Fibroblast of lung (primary cell): ENCODE measurements at places on chromosomes 1 and 21.

DNA sequence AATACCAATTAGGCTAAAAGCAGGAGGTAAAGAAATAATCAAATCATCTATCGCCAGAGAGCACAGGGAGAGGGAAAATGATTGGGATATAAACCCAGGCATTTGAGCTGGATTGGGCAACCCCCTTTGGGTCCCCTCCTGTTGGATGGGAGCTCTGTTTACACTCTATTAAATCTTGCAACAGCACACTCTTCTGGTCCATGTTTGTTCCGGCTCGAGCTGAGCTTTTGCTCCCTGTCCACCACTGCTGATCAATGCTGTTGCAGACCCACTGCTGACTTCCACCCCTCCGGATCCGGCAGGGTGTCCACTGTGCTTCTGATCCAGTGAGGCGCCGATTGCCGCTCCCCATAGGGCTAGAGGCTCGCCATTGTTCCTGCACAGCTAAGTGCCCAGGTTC lies 493.8 kb downstream of the MATN1 start:
- DNase-seq = no peak

DNA sequence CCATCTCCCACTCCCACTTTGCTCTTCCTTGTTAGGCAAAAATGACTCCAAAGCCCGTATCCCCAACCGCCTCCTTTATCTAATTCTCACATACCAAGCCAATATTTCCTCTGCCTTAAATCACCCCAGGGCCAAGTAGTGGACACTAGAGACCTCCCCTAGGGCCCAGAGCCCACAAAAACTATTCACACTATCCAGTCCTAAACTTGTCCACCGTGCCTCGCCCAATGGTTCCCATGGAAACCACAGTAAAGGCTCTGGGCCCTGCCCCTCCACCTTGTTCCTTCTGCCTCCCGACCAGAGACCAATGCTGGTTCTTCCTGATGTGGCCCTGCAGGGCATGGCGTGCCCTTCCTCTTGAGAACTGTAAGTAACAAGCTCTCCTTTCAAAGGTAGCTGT lies 11.8 kb downstream of the CFAP107 start:
- no peak for DNase-seq

GRCh38 chr21:42590431-42591131 lies 62.8 kb upstream of the PDE9A start:
- no peak for DNase-seq

GRCh38 chr1:181513786-181514297 lies 30.5 kb downstream of the CACNA1E start:
- DNase-seq = peak; percentile 39

GRCh38 chr21:16535102-16535422 lies 805.3 kb downstream of the USP25 start:
- peak; percentile 88 for DNase-seq

- no peak for DNase-seq
These were observed 12.3 kb downstream of the PATJ start for GRCh38 chr1:61754545-61754944.

DNA sequence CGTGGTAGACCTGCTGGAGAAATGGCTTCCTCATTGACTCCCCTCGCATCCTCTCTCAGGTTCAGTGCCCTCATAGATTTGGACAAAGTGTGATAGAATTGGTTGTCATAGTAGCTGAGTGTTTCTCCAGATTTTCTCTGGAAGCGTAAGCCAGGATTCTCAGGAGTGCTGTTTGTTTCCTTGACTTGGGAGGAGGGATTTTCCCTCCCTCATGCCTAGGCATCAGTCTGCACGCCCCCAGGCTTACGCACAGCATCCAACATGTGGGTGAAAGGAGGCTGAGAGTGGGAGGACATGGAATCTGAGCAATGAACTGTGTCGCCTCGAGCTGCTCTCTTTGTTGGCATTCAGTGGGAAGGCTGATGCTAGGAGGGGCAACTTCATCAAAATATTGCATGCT lies 503.5 kb downstream of the LTN1 start:
- DNase-seq = peak; percentile 30

DNA sequence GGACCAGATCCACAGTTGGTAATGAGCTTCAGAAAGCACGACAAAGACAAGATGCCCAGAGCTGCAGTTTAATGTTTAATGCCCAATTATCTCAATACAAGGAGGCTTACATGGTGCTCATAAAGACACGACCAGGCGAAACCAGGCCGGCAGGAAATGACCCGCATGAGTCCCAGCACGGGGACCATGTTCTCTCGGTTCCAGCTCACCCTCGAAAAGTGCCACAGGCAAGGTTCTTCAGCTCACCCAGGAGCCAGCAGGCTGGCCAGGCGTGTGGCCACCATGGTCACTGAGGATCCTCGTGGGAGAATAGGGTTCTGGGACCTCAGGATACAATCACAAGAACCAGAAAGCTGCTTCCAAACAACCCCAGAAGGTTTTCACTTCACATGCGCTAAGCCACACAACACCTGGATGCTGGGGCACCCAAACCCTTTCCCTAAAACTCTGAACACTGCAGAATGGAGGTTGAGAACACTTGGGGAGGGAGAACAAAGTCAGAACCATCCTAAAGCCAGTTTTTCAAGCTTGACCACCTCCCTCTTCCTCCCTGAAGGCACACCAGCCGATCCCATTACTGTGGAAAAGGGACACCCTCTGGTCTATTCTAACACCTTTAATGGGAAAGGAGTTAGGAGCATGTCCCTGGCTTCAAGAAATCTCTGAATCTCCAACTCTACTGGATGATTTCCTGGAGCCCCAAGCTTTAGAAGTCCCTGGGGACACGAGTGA lies 22.6 kb upstream of the ASAP3 start:
- no peak for DNase-seq

- no peak for DNase-seq
These were observed 67.8 kb upstream of the IPO9 start for GRCh38 chr1:201761178-201761577.

DNA sequence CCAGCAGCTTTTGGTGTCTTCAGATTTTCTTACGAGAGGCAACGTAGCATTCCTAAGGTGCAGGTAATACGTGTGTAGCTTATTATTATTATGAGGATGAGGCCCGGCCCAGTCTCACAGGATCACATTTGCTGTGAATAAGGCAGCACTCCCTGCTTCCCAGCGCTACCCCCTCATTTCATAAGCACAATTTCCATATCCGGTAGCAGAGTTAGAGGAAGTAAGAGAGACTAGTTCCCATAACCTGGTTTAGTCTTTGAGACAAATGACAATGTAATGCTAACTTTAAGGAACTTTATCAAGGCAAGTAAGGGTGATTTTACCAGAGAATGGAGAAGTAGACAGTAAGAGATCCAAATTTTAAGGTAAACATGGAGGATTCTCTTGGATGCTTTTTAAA lies 14.6 kb upstream of the LMO4 start:
- DNase-seq = no peak

- DNase-seq = no peak
These were observed 167.4 kb upstream of the PRMT6 start for GRCh38 chr1:106889059-106889458.

- DNase-seq = no peak
These were observed 21.0 kb upstream of the MOB3C start for GRCh38 chr1:46637444-46638083.

DNA sequence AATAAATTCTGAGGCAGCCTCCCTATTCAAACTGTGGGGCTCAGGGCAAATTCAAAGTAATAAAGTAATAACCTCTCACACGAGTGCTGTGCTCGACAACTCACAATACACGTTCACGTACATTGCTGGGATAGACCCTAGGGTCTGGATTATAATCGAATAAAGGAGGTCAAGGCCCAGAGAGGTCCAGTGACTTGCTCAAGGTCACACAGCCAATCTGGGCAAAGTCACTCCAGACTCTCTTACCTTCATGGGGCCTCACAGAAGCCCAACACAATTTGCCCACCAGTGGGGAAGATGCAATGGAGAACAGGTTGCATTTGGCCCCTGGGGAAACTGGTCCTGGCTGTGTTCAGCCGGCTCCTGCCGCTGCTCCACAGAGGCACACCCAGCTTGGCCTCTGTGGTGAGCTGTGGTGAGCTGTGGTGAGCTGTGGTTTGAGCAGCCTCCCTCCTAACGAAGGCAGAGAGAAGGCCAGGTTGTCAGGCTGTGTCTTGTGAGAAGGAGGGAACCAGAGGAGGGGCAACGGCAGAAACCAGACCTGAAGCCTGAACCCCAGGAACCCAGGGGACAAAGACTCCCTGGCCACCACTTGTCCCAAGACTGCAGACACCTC lies 35.1 kb downstream of the NUAK2 start:
- peak; percentile 86 for DNase-seq

GRCh38 chr1:98057236-98057910 lies 136.5 kb upstream of the DPYD start:
- no peak for DNase-seq

- no peak for DNase-seq
These were observed 65.9 kb upstream of the LBR start for GRCh38 chr1:225493591-225494246.

DNA sequence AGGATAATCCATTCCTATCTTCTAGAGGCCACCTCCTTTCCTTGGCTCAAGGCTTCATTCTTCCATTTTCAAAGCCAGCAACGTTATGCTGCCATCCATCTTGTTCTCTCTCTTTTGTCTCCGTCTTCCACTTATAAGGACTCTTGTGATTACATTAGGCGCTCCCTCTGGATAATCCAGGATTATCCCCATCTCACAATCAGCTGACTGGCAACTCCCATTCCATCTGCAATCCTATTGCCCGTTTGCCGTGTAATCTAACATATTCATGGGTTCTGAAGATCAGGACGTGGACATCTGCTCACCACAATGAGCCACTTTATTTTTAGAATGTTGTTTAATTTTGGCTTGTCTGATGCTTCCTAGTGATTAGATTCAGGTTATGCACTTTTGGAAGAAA lies 89.3 kb downstream of the EBNA1BP2 start:
- no peak for DNase-seq

- DNase-seq = peak; percentile 44
These were observed 30.6 kb downstream of the SYT6 start for GRCh38 chr1:114122941-114123618.

- DNase-seq = no peak
These were observed 37.5 kb downstream of the C1orf141 start for GRCh38 chr1:67097305-67097704.

DNA sequence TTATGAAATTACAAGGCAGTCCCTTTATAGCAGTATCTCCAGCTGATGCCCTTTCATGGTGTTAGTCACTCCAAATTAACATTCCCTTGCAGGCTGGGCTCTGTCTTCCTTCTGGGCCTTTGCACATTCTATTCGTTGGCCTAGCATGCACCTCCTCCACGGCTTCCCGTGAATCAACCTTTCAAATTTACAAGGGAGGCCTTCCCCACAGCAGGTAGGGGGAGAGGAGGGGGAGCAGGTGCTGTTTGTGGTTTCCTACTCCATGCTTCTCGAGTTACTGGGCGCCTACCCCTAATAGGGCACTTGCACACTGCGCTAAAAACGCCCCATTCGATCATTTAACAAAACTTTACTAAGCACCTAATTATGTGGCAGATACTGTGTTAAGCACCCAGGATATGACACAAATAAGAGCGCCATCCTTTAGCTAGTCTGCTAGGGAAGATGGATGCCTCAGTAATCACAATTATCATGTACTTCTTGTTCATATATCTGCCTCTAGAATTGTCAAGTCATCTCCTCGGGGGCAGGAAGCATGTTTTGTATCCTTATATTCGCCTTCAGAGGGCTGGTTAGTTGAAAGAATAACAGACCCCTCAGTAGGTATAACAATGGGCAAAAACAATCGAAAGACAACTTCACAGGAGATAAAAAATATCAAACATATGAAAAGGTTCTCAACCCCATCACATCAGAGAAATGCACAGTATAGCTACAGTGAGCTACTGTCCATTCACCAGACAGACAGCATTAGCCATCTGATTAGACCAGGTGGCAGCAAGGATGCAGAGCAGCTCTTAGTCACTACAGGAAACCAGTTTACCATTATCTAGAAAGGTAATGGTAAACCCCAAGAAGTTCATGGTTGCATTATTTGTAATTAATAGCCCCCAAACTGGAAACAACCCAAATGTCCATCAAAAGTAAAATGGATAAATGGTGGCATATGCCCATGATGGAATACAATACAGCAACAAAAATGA lies 1.7 kb upstream of the ADAR start:
- no peak for DNase-seq

DNA sequence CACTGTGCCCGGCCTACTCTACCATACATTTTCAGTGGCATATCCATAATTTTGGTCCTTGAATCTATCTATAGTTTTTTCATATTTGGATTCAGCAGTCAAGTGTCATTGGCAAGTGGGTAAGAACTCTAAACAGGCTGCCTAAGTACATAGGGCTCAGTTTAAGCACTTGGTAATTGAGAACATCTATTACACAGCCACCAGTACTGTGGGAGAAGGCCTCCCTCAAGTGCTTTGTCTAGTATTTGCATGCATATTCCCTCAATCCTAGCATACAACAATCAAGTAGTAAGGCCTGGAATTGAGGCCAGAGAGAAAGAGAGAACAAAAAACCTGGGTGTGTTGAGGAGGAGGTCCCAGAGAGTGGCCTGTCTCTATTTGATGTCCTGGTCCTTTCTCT lies 325.2 kb downstream of the USP25 start:
- no peak for DNase-seq

DNA sequence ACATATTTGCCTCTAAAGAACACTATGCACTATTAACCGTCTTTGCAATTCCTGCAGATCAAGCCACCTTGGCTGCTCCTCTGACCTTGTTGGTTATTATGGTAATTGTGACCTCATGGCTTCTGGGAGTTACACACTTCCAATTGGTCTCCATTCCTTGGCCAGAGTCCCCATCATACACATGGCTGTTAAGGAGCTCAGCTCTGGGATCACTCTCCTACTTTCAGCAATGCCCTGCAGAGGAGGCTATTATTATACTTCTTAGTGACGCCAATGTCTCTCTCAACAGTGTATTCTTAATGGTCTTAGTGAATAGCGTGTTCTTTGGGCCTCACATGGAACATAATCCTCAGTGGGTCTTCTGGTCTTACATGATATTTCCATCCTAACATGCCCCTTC lies 10.0 kb upstream of the JAK1 start:
- no peak for DNase-seq

DNA sequence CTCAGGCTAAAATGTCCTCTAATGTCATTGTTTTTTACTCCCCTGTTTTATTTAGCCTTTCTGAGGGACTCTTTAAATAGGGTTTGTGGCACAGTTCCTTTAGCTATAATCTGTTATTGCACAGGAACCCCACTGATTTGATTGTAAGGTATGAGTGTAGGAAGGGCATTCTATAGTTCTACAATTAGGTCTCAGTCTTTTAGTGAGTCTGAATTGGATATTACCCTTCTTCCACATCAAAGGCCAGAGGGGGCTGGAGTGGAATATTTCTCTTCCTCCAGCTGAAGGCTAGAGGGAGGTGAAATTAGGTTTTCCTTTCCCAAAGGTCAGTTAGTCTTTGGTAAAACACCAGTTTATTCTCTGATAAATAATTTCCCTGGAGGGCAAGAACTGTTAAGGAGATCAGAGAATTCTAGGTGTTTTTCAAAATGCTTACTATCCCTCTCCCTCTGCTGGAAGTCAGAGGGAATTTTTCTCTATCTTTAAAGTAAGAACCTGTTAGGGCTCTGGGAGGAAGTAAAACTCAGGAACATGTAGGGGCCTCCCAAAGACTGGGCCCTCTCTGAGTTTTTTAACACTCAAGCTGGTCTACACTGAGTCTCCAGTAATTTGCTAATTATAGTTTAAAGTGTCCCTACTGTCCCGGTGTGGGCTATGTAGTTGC lies 176.3 kb upstream of the ZNHIT6 start:
- DNase-seq = peak; percentile 6
